Upper lobe of left lung (tissue), 6 donors: ENCODE measurements at places on chromosomes 6 and 20.

DNA sequence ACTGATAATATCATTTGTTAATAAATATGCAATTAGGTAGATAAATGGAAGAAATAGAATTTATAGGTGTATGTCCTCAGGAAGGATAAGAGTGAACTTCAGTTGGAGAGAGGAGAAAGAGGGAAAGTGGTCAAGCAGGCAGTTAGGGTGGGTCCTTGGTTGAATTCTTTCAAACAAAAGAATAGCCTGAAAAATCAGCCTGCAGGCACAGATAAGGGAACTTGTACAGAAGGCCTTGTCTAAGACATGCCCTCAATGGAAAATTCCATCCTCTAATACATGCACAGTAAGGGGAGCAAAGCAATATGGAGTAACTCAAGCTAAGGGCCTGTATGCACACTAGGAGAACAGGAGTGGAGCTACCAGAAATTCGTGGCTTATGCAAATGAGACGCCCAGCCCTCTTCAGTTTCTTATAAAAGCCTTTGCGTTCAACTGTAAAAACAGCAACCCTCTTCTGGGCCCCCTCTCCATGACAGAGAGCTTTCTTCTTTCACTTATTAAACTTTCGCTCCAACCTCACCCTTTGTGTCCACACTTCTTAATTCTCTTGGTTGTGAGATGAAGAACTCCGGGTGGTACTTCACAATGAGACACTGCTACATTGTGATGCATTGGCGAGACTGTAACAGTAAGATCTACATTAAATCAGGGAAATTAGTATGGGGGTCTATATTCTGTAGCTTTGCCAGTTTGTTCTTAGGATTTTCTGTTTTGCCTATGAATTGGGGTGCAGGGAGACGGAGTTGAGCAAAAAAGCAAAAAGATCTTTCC, 147.0 kb downstream of the HS3ST5 start:
- DNase-seq = no peak

DNA sequence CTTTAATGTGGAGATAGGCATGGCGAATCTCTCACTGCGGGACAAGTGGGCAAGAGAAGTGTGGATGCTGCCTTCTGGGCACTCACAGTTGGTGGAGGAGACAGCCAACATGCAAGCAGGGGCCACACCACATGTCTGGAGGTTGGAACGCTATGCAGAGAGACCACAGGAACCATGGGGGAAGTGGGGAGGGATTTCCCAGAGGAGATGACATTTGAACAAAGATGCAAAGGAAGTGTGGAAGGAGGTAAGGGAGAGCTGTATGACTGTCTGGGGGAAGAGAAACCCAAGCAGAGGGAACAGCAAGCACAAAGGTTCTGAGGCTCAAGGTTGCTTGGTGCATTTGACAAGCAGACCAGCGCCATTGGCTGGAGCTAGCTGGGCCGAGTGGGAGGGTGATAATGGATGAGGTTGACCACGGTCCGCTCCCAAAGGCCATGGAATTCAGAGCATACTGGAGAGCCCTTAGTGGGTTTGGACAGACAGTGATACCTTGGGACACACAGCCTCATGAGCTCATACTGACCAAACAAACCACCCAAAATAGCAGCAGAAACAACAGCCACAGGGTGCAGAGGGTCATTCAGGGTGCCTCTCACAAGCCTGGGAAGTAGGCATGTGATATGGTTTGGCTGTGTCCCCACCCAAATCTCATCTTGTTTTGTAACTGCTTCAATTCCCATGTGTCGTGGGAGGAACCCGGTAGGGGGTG, 7.6 kb upstream of the FAM110A start:
- no peak for DNase-seq

GRCh38 chr6:19209202-19209601, 628.0 kb upstream of the ID4 start:
- DNase-seq = no peak

DNA sequence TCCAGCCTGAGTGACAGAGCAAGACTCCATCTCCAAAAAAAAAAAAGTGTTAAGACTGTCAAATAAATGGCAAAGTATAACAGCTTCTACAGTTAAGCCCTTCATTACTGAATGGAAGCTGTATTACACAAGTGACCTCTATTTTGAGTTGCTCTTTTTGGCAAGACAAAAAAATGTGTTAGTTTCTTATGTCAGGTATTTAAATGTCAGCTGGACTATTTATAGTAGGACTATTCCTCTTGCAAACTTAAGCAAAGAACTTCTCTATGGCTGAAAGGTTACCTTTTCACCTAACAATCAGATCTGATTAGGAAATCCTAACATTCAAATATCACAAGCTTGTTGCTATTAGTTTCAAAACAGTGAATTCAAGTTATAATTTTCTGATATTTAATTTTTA, 12.4 kb downstream of the UBE2V1 start:
- no peak for DNase-seq

- DNase-seq = no peak
Observed at GRCh38 chr20:2804852-2805688, 4.6 kb upstream of the CPXM1 start.

DNA sequence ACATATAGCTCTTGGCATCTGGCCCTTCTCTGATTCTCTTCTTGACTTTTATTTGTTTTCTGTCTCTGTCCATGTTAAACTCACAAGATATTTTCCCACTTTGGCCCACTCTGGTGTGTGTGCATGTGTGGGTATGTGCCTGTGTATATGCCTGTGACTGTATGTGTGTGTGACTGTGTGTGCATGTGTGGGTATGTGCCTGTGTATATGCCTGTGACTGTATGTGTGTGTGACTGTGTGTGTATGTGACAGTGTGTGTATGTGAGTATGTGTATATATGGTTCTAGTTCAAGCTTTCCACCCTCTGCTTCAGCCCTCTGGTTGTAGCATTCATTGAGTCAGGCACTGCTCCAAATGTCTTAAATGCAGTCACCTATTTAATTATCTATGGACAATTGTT, 88.6 kb upstream of the GGTLC1 start:
- no peak for DNase-seq

DNA sequence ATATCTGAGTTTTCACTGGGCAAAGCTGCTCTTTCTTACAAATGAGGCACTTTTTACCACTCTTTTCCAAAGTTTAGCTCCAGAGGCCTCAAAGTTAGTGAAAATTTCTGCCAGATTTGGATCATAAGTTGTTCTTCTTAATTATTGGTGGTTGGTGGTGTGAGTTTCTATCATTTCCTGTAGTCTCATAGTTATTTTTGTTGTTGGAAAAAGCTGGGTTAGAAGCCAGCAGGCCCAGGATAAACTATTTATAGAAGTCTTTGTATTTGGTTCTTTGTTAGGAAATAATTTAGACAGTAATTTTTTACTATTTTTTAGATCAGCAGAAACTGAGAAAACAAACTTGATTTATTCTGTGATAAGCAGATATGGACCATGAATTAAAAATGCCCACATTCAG, 10.6 kb downstream of the PFDN4 start:
- DNase-seq = no peak

DNA sequence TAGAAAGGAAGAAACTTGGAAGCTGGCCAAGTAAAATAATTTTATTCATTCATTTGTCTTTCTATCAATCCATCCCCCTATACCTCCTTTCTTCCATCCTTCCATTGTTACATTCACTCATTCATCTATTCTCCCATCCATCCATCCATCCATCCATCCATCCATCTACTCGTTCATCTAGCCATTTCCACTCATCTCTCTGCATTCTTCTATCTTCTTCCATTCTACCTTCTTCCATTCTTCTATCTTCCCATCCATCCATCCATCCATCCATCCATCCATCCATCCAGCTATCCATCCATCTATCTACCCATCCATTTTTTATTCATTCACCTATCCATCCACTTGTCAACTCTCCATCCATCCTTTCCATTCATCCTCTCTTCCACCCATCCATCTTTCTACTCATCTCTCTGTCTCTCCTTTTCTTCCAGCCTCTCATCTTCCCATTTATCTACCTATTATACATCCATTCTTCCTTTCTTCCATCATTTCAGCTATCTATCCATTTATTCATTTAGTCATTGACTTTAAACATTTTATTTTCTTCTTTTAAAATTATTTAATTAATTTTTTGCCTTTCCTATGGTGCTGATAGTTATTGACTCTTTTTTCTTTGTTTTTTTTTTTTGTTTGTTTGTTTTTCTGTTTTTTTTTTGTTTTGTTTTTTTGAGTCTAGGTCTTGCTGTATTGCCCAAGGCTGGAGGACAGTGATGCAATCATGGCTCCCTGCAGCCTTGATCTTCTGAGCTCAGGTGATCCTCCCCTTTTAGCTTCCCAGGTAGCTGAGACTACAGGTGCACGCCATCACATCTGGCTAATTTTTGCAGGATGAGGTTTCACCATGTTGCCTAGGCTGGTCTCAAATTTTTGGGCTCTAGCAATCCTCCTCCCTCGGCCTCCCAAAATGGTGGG, 53.1 kb upstream of the ZNFX1 start:
- no peak for DNase-seq
